ENCODE measurements at places on chromosomes 2 and 18.

DNA sequence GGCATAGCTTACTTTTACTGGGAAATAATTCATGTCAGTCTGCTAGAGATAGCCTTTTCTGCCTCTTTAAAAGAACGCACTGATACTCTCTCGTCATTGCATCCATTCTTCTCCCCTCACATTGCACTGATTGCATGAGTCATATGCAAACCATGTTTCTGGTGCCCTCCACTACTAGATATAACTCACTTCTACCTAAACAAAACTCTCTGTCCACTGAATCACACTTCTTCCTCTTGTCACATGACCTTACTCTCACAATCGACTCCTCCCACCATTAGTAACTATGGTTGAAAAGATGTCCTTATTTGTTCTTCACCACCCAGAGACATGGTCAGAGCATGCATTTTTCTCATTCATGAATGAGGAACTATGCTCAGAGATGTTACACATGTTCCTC lies 158.0 kb downstream of the CSRNP3 start:
- no peak for DNase-seq

DNA sequence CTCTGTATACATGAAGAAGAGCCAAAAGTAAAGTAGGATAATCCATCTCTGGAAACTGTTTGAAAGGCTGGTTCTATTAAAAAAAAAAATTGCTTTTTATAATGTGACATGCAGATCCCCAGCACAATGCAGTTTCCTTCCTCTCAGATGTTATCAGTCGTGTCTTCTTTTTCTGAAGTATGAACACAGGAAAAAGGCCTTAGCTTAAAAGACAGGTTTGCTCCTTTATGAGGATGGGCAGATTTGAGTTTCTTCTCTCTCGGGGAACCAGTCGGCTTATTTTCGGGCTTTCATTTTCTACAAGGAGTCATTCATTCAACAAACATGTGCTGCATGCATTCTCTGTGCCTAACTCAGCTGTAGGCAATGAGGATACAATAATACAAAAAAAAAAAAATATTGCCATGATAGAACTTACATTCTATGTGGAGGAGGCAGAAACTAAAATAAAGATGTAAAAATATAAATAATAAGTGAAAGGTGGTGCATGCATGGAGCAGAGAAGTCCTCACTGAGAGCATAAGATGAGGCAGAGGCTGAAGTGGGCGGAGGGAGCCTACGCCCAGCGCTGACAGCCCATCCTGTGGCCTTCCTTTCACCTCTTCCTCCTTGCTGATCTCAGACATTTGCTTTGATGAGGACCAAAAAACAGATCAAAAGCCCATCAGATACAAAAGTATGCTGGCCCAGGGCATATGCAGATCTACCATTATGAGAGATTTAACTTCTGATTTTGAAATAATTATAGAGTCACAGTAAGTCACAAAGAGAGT lies at the start of gene CD226:
CD226 (minus strand) TSS at position 513 of the 773 bp plus-strand sequence; CDS start at position 46, 467 bp downstream.
- DNase-seq, result no peak

- DNase-seq, result no peak
These were observed 2.5 kb upstream of the ATG16L1 start for GRCh38 chr2:233248999-233249398.

DNA sequence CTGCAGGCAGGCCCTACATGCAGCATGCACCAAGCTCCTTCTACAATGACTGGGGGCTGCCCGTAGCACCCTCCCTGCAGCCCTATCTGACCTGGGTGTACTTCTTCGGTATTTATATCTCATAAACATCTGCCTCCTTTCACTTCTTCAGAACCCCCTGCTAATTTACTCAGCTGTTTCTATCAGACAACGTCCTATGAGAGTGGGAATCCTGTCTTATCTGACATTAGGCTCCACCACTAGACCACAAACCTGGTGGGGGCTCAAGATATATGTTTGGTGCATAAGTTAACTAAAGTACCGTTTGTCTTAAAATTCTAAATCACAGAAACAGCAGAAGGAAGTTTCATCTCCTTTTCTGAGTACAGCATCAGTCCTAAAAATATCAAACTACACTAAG lies 10.6 kb downstream of the HSBP1L1 start:
- no peak for DNase-seq

DNA sequence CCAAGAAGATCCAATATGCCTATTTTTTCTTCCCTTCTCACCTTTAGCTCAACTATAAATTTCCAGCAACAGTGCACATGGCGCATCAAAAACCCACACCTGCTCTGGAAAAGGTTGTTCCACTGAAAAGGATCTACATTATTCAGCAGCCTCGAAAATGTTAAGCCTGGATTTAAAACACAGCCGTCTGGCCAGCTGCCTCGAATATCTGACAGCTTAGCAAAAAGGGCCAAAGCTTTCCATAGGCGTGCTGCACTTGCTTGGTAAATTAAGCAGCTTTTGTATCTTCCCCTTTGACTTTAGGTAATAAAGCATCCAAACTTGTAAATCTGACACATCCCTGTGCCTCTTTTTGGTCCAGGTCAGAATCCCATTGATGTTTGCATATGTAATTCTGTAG lies 20.5 kb downstream of the DAPL1 start:
- no peak for DNase-seq

DNA sequence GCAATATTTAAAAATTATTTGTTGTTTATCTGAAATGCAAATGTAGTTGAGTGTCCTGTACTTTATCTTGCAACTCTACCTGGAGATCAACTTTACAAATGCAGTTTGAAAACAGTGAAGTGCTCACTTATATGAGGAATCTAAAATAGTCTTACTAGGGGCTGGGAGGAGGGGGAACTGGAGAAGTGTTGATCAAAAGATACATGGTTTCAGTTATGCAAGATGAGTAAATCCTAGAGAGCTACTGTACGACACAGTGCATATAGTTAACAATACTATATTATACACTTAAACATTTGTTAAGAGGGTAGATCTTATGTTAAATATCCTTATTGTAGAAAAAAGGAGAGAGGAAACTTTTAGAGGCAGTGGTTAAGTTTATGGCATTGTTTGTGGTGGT lies 241.9 kb downstream of the BCL11A start:
- DNase-seq, result no peak

GRCh38 chr2:60394463-60394862 lies 159.0 kb downstream of the BCL11A start:
- no peak for DNase-seq

- no peak for DNase-seq
These were observed 767 bp downstream of the RHOB start for GRCh38 chr2:20447437-20448245.

DNA sequence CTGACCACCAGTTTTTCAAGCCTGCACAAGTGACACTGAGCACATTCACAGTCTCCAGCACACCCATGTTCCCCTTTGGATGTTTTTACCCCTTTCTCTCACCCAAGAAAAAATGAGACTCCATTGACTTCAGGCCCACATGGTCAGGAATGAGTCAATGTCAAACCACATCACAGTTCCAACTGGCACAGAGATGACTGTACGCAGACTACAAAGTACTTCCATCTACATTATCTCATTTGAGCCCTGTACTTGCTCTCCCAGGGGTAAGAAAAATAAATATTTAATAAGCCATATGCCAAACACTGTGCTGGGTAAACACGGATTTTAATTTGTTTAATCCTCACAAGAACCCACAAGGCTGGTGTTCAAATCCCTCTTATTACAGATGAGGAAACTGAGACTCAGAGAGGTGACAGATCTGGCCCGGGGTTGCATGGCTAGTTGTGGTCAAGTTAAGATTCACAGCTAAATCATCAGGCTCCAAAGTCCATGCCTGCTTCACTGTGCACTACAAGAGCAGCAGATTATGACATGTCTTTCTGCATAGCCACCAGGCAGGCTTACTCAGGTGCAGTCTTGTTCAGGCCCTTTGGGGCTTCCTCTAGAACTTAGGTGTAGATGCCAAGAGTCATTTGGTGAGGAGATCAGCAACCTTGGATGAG lies 106.1 kb downstream of the TXNL1 start:
- DNase-seq, result no peak

DNA sequence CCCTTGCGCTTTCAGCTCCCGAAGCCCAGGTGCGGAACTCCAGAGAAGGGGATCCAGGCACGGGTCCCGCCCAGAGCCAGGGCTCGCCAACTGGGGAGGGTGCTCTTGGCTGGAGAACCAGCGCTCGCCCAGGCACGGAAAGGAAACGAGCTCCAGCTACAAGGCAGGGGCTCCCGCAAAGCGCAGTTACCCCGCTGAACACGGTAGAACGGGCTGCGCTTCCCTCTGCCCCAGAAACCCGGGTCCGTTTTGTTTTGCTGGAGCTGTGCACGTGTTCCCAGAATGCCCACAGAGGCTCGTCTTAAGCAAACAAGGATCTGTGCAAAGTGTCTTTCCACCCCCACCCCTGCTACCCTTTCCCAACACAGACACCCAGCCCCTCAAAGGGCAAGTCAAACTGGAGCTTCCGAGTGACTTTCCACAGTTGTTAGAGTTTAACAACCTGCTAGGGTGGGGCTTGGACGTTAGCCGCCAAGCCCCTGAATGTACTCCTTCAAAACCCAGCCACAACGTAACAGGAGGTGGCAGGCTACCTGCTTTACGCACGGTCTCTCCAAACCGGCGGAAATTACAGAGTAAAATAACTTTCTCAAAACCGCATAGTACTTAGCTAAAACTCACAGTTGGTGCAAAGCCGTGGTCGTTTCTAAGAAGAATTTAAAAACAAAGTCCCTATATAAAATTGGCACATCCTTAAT lies 775 bp downstream of the RNF125 start:
- DNase-seq, result peak; percentile 45

- no peak for DNase-seq
These were observed 30.3 kb upstream of the GPC1 start for GRCh38 chr2:240405133-240405532.

GRCh38 chr2:84940831-84941412 lies 30.0 kb upstream of the KCMF1 start:
- no peak for DNase-seq

Measured in activated T-cell treated with anti-CD3 and anti-CD28 coated beads, Interleukin-2, amount 50 U/mL, for 4 hours (primary cell).